SIG-M5 (cell line): ENCODE measurements at places on chromosomes 2 and 18.

DNA sequence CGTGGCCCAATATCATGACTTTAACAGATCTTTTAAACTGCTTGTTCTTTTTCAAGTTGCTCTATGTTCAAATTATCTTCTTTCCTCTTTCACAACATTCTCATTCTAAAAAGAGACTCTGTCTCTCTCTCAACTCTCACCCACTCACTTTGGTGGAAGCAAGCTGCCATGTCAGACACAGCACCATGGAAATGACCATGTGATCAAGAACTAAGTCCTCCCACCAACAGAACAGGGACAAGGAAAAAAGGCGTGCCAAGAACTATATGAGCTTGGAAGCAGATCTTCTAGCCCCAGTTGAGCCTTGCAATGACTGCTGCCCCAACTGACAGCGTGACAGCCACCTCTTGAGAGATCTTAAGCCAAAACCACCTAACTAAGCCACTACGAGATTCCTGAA, 23.9 kb downstream of the BAZ2B start:
- DNase-seq, result no peak

GRCh38 chr2:38892819-38893218, 3.1 kb downstream of the ARHGEF33 start:
- no peak for DNase-seq

DNA sequence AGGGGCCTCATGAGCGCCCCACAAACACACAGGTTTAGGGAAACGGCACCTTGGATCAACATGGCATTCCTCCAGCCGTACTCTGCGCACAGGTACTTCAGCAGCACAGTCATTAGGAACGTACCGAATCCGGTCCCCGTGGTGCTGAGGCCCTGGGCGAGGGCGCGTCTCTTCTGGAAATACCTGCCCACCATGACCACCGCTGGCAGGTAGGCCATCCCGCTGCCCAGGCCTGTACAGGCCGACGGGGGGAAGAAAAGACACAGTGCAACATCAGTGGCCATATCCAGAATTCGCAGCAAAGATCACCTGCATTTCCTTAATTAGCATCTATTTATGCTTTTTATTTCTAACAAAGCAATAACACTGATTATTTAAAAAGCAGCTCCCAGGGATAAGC, 22.2 kb downstream of the SLC16A14 start:
- no peak for DNase-seq

DNA sequence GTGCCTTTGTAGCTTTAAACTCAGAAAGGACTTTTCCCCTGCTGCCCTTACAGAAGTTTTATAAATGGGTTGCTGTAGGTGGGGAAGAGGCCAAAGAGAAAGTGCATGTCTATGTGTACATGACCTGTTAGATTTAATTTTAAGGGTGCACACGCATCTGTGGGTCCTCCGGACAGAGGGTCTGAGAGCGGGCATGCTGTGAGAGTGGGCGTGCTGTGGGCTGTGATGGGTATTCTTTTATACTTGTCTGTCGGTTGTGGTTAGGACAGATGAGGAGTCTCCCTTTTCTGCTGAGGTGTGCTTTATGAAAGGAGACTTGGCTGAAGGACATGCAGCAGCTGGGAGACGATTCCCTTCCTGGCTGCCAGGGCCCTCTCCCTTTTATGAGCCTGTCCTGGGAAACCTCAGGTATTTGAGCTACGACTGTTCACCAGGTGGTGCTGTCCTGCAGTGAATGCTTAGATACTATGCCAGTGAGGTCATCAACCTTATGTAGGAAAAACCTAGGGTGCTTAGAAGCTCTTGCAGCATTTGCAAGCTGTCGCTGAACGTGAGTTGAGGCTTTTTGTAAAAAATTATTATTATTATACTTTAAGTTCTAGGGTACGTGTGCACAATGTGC, 67.5 kb downstream of the TANC1 start:
- DNase-seq, result no peak

DNA sequence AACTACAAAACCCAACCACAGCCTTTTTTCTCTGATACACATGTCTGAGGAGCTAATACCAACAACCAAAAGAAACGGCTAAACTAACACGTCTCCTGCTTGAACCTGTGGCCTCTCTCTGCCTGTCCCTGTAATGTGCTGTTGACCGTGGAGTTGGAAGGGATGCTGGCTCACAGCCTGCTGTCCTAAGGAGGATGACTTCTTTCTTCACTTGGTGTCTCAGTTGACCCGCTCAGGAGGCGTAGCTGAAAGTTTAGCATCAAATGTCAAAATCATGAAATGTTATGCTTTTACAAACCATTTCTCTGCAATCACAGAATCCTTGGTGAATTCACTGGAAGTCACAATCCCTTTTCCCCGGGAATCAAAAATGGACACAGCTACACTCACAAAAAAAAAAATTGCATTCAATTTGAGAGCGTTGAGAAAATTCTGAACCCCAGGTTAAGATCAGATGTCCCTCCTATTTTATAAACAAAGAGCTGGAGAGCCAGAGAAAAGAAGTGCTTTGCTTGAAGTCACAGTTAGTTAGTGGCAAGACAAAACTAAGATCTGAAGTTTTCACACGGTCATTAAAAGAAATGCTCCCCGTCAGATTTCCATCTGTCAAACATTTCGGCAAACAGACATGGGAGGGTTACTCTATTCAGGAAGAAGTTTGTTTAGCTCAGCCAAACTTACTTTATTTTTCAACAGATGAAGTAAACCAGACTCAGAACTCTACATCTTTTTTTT, 74.3 kb downstream of the IRS1 start:
- no peak for DNase-seq

DNA sequence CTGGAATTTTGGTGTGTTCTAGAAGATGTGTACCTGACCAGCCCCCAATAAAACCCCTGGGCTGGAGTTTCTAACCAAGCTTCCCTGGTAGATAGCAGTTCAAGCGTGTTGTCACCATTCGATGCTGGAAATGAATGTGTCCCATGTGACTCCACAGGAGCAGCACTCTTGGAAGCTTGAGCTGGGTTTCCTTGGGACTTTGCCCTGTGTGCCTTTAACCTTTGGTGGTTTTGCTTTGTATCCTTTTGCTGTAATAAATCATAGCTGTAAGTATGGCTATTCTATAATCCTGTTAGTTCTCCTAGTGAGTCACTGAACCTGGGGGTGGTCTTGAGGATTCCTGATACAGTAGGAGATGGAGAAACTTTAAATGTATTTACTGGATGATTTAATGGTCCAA, 65.2 kb downstream of the KLHL14 start:
- DNase-seq, result no peak

GRCh38 chr2:134240061-134240460, 13.8 kb upstream of the MGAT5 start:
- DNase-seq, result no peak

DNA sequence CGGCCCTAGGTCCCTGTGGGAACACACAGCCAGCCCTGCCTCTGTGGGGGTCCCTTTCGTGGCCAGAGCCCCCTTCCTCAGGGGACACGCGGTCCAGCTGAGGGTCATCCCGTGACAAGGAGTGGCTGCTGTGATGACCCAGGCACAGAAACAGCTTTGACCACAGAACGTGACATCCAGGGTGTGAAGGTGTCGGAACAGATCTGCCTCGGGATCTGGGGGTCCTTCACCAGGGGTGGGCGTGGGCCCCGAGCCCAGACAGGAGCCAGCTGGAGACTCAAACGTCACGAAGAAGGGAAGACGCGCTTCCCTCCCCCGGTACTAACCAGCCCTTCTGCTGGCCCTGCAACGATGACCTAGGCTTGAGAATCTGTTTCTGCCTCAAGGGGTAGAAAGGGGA, 75.9 kb downstream of the NFATC1 start:
- no peak for DNase-seq

GRCh38 chr2:181290182-181290581, 167.0 kb upstream of the ITGA4 start:
- no peak for DNase-seq

GRCh38 chr18:22695674-22696073, 237.5 kb upstream of the RBBP8 start:
- DNase-seq, result no peak

DNA sequence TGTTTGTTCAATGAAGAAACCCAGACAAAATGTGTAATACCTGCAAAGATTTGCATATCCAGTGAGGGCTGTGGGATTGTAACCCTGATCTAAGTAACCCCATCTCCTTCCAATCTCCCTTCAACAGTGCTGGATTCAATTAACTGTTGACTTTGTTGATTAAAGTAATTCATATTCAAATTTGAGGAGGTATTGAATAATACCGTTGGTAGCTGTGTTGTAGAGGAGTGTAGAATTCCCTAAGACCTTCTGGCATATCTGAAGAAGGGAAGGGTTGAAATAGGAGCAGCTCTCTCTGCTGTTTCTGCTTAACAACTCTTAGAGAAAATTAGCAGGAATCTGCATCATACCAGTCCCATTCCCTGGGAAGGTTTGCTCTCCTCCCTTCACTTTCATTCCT, 28.2 kb downstream of the MAIP1 start:
- DNase-seq, result no peak

DNA sequence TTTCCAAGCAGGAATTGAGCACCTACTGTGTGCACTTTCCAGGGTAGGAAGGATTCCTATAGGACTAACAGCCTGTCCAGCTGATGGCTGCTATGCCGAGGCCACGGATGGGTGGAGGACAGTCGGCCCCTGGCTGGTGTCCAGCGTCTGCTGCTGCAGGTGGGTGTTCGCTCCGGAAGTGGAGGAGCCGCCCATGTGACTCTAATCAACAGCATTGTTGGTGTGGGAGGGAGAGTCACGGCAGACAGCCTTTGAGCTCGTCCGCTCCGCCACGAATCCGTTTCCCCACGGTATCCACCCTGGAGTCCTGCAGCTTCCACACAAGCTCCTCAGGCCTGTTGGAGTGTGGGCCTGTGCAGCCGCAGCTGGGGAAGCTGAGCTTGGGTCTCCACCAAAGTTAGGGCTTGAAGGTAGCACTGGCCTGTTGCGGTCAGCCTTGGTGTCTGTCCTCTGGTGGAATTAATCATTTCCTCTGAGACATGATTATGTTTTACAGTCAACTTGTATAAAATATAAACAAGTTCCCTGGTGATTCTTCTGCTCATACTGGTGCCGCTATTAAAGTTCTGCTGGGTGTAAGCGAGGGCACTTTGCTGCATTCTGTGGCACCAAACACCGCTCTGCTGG, 185.9 kb upstream of the TPO start:
- no peak for DNase-seq

DNA sequence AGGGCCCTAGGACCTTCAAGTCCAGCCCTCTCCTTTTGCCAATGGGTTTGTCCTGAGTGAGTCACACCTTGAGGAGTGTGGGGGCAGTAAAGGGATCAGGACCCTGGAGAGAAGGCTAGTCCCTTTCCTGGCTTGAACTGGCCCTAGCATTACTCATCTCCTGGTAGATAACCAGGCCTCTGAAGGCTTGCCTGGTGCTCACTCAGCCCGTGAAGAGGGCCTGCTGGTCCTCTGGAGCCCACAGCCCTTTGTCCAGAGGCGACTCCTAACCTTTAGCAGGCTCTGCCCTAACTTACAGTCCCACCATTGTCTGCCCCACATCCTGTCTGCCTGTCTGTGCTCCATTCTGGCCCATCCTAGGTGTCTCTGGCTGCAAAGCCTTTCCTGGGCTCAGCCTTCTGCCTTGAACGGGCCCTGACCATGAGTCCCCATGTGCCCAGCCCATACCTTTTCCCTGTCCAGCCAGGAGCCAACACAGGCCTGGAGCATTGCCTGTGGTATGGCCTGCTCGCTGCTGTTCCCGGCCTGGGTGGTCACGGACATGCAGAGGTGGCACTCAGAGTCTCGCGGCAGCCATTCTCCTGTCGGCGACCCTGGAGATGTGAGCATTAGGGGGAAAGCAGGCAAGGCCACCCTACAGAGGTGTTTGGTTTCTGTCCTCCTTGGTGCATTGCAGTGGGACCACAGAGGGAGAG, 5.0 kb downstream of the SFTPB start:
- no peak for DNase-seq

- no peak for DNase-seq
Observed at GRCh38 chr2:55430211-55430975, 10.7 kb upstream of the CCDC88A start.

- DNase-seq, result no peak
Observed at GRCh38 chr2:101418460-101419095, 31.3 kb upstream of the CREG2 start.

GRCh38 chr2:86023366-86023712, 82.3 kb downstream of the POLR1A start:
- no peak for DNase-seq

DNA sequence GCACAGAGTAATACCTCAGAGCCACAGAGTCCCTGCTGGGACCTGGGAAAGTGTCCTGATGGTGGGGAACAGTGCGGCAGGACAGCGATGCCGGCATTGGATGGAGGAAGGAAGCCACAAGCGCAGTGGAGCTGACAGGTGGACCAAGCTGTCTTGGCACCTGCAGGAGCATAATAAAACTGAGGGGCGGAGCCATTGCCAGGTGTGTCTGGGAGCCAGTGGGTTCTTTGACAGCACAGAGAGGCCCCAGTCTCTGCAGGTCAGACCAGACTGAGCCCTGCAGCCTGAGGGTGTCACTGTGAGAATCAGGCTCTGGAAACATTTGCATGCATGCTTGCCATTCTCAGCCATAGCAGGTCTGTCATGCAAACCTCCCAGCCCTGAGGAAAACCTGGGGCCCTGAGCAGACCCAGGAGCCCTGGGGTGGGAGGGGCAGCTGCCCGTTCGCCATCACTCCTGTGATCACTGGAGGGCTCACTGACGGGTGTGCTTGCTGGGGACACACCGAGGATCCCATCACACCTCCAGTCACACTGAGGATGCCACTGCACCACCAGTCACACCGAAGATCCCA, 210.5 kb upstream of the HDAC4 start:
- no peak for DNase-seq

GRCh38 chr2:3204031-3204821, 173.4 kb downstream of the EIPR1 start:
- DNase-seq, result no peak

DNA sequence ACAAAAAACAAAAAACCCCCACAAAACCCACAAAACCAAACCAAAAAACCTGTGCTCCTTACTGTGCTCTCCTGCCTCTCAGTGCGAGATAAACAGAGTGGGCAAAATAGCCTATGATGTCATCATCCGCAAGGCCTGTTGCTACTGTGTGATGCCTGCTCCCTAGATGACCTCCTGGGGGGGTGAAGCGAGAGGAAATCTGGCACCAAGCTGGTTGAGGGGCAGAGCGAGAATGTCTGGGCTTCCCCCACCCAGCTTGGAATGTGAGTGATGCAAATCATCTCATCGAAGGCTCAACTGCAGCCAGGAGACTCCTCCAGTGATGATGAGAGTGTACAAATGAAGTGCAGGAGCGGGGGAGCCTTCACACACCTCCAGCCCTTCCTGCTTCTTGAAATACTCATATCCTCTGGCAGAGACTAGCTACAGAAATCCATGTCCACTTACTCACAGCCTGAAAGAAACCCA, 57.7 kb upstream of the MAP4K3 start:
- DNase-seq, result no peak

DNA sequence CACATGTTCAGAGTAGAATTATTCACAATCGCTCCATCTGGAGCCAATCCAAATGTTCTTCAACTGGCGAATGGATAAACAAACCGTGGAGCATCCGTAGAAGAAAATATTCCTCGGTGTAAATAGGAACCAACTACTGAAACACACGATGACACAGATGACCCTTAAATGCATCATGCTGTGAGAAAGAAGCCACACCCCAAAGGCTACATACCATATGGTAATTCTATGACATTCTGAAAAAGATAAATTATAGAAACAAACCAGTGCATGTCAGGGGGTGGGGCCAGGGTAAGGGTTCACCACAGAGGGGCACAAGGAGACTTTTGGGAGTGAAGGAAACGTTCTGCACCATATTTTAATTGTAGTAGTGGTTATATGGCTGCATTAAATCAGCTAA, 312.2 kb upstream of the SMIM21 start:
- no peak for DNase-seq
